ENCODE measurements at places on chromosomes 6 and 20.

- DNase-seq: no peak
Observed at GRCh38 chr6:92593201-92593600, 826.2 kb downstream of the EPHA7 start.

- no peak for DNase-seq
Observed at GRCh38 chr6:5125152-5126006, 40.2 kb downstream of the PPP1R3G start.

GRCh38 chr6:84453499-84453898 is 226.1 kb upstream of the CEP162 start:
- DNase-seq: no peak

DNA sequence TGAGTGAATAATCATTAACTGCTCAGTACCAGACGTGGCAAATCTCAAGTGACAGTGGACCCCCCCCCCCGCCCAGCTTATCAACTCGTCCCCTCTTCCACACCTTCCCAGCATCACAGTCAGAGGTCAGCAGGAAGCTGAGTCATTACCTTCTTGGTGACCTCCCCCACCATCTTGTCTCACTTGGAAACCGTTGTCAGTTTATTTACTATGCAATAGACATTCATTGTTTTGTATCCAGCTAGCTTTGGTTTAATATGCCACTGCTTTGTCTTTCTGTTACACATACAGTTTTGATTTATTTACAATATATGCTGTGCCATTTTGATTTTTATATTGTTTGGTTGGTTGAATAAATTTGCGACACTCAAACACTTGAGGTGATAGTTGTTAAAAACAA is 158.1 kb downstream of the QKI start:
- DNase-seq: no peak

DNA sequence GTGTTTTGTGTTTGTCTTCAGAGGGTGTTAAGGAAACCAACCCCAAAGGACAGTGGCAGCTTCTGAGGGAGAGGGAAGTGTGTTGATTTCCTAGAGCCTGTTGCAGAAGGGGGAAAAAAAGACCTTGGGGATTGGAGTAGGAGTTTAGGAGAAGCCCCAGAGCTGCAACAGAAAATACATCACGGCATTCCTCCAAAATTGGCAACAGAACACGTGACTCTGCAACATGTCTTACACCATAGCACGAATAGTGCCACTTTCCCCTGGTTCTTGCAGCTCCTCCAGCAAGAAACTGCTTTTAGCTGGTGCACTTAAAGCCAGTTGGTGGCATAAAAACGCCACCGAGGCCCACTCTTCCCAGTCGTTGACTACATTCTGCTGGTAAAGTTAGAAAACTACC is 473.0 kb downstream of the CD83 start:
- no peak for DNase-seq

DNA sequence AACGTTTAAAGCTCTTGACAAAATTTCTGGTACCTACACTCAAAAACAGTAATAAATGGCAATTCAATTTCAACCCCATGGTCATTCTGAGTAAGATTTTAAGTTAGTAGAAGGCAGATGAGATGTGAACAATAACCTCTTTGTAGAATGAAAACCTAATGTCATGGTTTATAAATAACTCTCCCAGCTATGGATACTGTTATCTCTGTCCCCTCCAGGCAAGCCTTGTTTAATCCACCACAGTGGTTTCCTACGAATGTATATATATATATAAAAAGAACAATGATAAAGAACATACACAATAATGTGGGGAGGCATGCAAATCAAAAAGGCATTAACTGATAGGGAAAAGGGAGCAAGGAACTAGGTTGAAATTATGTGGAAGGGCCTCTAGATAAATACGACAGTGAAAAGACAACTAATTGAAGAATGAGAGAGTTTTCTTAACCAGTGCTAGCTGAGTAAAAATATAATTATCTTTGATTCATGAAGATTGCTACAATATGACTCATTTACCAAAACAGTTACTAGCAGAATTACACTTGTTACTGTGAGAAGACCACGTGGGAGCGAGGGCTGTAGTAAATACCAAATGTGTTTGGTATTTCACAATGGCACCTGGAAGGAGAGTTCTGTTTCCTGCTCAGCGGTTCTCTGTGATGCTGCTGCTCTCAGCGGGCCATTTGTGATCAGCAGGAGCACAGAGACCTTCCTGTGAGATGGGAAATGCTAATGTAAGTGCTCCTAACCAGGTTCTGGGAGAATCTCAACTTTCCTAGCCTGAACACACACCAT is 173.7 kb downstream of the MBOAT1 start:
- no peak for DNase-seq

All from suppressor macrophage (primary cell).